ENCODE measurements at places on chromosomes 2 and 18.

DNA sequence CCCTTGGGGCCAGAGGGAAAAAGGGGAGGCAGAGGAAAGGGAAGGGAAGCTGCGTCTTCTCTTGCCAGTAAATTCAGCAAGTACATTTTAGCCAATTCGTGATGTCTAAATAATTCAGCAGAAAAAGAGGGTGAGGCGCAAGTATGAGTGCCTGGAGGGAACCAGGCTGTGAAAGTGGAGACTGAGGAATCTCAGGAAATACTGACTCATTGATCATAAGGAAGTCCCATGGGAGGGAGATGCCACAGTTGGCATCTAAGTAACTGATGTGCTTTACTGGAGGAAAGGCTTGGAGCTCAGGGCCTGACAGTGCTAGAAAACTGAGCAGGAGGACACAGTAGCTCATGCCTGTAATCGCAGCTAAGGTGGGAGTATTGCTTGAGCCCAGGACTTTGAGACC is 31.1 kb downstream of the KIF5C start:
- DNase-seq: no peak

DNA sequence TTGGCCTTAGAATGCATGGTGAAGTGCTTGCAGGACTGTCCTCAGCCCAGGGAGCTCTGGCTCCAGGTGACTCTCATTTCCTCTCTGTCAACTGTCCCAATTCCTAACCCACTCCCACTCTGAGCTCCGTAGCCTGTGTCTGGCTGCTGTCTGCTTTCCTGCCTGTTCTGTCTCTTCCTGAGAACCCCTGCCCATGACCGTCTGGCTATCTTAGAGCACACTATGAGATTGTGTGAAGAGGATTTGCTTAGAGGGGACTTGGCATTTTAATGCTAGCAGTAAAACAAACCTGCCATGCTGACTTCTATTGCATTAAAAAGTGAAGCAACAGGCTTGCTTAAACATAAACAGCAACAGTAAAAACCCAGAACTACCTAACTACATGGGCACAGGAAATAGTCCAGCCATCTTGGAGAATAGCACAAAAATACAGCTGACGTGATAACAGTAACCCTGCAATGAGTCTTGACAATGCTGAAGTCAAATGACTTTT is 234.7 kb downstream of the PRKCE start:
- DNase-seq: no peak

- DNase-seq: no peak
Measured at GRCh38 chr2:185610301-185610700, 128.3 kb upstream of the FSIP2 start.

DNA sequence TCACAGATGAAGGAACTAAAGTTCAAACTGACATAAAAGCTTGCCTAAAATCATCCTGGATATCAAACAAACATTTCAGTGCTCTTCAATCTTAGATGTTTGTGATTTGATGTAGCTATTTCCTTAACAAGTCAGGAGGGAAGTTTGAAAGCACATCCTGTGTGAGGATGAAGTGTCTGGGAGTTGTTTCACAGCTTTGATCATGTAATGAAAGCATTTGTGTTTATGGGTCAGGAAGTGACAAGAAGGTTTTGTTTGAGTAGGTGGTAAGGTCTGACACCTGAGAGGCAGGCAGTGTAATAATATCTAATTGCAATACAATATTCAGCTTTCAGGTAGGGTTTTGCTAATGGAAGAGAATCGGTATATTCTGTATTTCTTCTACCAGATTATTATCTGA is 26.0 kb upstream of the CSRNP3 start:
- no peak for DNase-seq

GRCh38 chr2:47617028-47617427 is 165.9 kb upstream of the MSH6 start:
- no peak for DNase-seq

- no peak for DNase-seq
Measured at GRCh38 chr2:81324046-81324445, 1019.5 kb upstream of the LRRTM1 start.

GRCh38 chr2:232697807-232698110 is 628 bp downstream of the GIGYF2 start:
- DNase-seq: no peak

GRCh38 chr2:118834901-118835745 is 12.3 kb downstream of the EN1 start:
- no peak for DNase-seq

GRCh38 chr2:194819367-194819766 is 837.7 kb upstream of the SLC39A10 start:
- no peak for DNase-seq

GRCh38 chr2:191321861-191322662 is 76.9 kb downstream of the MYO1B start:
- DNase-seq: no peak

DNA sequence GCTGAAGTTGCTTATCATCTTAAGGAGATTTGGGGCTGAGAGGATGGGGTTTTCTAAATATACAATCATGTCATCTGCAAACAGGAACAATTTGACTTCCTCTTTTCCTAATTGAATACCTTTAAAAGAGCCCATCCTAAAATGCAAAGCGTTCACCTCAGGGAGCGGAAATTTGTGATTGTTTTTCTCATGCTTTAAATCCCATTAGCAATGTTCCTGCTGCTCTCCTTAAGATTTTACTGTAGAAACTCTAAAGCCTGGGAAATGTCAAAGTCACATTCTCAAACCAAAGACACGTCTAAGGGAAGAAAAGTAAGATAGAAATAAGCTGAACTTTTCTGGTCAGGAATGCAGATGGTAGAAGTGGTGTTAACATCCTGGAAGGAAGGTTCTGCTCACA is 285.8 kb upstream of the MAP2 start:
- DNase-seq: no peak

DNA sequence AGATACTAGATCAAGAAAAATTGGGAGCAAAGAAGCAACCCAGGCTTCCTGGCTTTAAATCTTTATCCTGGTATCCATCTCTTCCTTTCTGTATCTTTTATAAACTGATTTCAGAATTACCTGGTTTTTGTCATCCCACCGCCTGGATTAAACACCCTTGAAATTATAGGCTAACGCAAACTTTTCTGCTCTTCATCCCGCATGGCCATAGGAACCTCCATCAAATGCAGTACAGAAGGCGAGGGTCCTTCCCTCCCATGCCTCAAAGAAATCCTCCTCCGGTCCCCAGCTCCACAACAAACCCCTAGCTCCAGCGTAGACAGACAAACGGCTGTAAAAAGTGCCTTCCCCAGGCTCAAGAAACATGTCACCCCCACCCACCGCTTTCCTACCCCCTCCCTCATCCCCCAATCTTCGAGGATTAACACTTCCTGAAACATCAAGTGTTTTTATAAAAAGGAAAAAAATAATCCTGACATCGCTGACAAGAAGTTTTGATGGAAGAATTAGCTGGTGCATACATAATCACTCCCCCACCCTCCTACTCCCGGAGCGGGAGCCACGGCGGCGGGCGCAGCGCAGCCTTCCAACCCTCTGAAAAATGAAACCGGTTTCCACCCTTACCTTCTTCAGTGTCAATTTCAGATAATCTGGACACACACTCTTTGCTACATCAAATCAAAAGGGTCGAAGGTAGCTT is 7.6 kb downstream of the DLX1 start:
- DNase-seq: no peak

GRCh38 chr2:45380131-45380836 is 230.8 kb downstream of the SRBD1 start:
- DNase-seq: no peak

- no peak for DNase-seq
Measured at GRCh38 chr2:29393676-29394075, 278.5 kb downstream of the CLIP4 start.

DNA sequence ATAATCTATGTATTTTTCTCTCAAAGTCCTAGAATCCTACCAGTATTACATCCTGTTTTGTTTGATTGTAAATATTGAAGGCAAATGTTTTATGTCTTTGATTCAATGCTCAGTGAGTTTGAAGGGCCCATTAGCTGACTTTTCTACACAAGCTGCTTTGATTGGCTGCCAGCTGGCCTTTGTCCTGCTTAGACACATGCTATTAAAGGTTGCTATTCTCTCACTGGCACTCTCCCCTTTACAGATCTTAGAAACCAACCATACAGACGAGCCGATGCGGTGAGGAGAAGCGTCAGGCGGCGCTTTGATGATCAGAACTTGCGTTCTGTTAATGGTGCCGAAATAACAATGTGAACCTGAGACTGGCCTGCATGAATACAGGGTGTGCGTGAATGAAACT is 69.7 kb downstream of the PRPF40A start:
- no peak for DNase-seq

DNA sequence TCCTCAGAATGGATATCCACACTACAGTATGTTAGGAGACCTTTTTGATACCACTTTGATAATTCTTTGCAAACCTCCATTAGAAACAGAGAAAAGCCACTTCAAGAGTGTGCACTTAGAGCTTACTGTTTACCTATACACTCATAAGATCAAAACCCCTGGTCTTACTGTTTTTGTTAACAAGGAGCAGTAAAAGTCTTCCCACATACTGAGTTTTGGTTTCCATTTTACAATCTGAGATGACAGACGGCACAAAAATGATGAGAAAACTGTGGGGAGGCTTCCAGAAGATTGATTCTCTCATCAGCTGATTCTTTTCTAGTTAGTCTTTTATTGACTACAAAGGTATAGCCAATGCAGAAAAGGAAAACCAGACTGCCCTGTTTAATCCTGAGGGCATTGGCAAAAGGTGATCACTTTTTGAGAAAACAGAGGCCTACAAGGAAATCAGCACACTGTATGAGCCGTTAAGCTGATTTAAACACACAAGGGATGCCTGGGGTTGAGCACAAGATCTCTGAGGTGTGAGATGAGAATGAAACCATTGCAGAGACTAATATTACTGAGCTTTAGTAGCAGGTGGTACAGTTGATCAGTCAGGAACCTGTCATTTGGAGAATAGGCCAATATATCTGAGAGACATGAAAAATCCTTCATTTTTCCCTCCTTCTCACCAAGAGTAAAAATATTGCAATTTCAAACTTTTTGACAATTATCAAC is 368.6 kb downstream of the GRB14 start:
- no peak for DNase-seq

- DNase-seq: no peak
Measured at GRCh38 chr18:61579581-61579980, 246.4 kb downstream of the CDH20 start.

DNA sequence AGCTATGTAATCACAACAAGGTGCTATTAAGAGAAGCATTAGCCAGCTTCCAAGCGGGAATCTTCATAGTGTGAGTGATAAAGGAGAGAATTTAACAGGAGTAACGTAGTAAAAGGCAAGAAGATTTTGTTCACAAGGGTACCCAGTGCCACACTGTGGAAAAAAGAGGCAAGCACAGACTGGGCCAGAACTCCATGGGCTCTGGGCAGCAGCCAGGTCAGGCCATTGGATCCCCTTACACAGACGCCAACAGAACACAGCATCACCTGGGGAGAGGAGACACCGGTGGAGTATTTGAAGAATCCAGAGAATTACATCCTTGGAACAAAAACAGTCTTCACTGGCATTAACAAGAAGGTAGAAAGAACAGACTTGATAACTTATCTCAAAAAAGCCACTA is 21.2 kb downstream of the AMER3 start:
- no peak for DNase-seq

DNA sequence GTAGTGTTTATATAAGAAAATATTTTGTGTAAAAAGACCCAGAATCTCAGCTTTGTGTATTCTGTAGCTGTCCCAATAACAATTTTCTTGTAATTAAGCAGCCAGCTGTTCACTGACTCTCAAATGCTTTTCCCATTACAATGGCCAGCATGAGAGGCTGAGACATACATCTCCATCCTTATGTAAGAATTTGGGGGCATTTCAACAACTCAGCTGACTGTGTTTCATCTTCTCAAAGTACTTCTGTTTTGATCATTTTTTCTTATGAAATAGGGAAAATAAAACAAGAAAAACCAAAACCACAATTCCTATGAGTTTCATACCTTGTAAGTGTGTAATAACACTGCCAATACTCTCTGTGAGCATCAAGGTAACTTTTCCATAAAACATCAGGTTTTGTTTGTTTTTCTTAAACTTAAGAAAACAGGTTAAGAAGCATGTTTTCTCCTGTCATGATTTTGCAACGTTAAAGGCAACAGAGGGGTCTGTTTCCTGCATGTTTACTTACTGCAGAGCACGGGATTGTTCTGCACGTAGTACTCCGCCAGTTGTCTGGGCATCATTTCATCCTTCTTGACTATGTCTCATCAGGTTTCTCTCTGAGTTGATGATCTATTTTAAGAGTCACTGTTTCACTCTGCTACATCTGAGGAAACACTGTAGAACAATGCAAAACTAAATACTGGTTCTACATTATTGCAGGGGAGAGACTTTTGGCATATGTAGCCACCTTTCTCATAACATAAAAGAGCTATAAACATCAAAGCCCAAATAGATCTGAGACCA is 62.9 kb upstream of the CYRIA start:
- DNase-seq: no peak
